NCI-H748 treated with DMSO at 0.1 percent for 48 hours (cell line): ENCODE measurements at places on chromosomes 3 and 15.

GRCh38 chr3:141789281-141789680, 26.1 kb downstream of the GRK7 start:
- DNase-seq = no peak

DNA sequence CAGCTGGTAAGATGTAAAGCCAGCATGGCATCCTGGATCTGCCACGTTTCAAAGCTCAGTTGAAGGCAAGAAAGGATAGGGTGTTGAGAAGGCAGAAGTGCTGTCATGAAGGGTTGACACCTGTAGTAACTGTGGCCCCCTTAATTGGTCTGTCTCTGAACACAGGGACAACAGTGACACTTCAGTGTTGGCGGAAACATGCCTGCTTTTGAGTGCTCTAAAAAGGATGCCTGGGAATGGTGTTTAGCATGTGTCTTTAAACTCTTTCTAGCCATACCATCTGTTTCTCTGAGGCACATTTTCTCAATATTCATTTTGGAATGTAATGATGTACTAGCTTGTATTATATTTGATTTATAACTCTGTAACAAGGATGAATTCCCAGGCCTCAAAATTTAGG, 42.1 kb downstream of the PLS1 start:
- no peak for DNase-seq

- DNase-seq = no peak
These were observed 115.2 kb downstream of the ANO10 start for GRCh38 chr3:43506644-43507043.

DNA sequence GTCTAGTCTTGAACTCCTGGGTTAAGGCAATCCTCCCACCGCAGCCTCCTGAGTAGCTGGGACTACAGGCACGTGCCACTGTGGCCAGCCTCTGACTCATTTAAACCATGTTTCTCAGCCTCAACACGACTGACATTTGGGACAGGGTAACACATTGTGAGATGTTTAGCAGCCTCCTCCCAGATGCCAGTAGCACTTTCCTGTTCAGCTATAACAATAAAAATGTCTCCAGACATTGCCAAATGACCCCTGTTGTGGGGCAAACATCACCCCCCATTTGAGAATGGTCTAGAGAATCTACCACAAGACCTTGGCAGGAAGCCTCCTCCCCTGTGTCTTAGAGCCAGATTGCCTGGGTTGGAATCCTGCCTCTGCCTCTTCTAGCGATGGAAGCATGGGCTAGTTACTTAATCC, 8.4 kb downstream of the TMEM40 start:
- no peak for DNase-seq

GRCh38 chr15:89118481-89118989, 30.3 kb downstream of the ABHD2 start:
- DNase-seq = no peak

GRCh38 chr3:184591789-184592188, 30.2 kb downstream of the EPHB3 start:
- no peak for DNase-seq

GRCh38 chr3:150890295-150890694, 14.9 kb downstream of the MINDY4B start:
- no peak for DNase-seq

- DNase-seq = no peak
These were observed 930.2 kb upstream of the ALCAM start for GRCh38 chr3:104436506-104436905.

DNA sequence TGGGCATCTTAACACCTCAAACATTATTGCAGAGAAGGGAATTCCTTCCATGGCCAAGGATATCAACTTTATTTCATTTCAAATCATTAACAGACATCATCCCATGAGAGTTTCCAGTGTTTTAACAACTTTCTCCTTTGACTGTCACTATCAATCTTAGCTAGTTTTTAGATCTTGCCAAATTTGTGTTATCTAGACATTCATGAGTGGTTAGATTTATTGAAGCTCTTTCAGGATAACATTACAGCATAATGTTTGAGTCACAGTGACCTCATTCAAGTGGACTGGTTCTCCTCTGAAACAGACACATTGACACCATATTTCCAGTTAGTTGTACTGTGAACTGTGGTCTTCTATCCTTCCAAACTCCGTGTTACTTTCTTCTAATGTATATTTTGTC, 8.6 kb upstream of the TNFAIP8L3 start:
- DNase-seq = no peak

GRCh38 chr3:143326983-143327778, 207.6 kb downstream of the CHST2 start:
- no peak for DNase-seq

- DNase-seq = no peak
These were observed 203.8 kb upstream of the HES1 start for GRCh38 chr3:193932136-193932535.

DNA sequence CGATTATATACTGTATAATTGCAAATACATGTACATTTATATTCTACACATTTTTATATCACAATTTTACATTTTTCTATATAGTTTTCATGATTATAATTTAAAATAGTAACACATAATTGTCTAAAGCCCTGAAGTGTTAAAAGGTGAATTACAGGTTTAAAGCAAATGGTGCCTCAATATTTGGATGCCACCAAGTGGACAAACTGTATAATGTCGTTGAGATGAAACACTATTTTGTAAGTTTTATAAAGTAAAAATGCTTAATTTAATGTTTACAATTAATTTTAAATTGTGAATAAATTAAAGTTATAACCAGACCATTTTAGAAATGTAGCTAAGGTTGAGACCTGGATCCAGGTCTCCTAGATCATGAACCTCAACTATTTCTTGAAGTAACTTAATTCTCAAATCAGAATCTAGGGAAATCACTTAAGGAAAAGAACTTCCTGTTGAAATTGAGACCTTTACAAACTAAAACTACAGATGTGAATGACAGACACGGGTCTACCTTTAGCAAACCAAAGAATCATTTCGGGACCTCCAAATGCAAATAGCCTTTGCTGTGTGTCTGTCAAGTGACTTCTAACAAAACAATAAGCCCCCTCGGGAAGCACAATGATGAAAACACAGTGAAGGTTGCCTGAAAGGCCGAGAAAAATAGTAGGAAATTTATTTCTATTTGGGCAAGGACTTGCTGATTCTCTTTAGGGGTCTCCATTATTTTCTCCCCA, 37.8 kb downstream of the EHHADH start:
- no peak for DNase-seq

- DNase-seq = no peak
These were observed 347.2 kb upstream of the TPRG1 start for GRCh38 chr3:188824566-188824965.

DNA sequence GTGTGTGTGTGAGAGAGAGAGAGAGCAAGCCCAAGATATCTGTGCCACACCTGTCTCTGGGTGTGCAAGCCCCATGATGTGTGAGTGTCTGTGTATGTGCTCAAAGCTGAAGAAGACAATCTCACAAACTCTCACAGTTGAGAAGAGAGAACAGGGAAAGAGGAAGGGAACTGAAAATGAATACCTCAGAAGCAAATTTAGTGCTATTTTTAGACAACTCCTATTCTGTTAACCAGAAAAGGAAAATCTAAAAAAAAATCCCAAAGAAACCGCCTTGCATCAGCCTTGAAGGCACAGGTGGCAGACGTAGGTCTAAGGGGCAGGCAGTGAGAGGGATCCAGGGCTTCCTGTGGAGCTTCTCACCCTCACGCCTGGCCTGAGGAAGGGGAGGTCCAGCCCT, 47.8 kb downstream of the ATP2B2 start:
- DNase-seq = no peak

GRCh38 chr3:111252779-111253178, 181.2 kb downstream of the NECTIN3 start:
- no peak for DNase-seq

GRCh38 chr3:18234717-18235335, 190.3 kb downstream of the SATB1 start:
- peak; percentile 16 for DNase-seq

DNA sequence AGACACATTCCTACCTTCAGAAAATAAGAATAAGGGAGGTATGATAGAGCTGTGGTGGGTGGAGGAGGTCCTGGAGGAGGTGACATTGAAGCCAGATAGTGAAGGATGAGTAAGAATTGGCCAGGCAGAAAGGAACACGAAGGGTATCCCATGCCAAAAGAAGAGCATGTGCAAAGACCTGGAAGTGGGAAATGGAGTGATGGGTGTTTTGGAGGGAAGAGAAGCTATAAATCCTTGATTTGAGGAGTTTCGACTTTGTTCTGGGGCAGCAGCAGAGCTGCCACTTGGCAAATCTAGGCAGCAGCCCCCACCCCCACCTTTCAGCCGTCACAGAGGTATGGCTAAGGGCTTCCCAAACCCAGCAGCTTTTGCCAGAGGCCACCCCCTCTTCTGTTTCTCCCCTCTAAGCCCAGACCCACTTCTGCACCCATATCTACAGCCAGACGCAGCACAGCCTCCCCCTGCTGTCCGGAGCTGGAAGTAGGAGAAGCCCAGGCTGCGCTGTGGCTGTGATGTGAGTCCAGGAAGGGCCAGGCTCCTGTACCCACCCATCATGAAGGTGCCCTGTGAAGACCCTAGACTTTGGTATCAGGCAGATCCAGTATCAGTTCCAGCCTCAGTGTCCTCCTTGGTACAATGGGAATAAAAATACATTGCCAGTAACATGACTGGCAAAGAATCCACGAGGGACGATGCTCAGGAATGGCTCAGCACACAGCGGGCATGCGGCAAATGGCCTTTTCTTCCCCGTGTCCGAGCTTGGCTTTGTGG, 188.7 kb upstream of the LINGO1 start:
- peak; percentile 31 for DNase-seq

DNA sequence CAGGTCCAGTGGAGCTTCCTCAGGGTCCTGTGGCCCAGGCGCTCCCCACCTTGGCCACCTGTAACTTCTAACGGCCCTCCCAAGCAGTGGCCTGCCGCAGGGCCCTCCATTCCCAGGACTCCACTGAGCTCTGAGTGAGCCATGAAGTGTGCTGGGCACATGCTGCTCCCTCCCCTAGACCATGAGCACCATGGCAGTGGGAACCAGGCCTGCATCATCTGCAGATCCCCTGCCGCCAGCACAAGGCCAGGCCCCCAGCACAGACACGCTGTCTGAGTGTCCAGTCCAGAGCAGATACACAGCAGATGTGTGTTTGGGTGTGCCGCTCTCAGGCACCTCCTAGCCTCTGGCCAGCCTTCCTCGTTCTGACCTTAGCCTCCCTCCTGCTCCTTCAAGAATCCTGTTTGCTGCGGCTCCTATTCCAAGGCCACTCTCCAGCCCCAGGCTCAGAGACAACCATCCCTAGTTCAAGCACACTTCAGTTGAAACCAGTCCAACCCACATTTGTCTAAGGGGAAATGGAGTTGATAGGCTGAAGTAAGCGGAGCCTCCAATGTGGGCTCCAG, 7.0 kb upstream of the KLF15 start:
- DNase-seq = no peak

- no peak for DNase-seq
These were observed 2.0 kb upstream of the TWF2 start for GRCh38 chr3:52240886-52241370.

- DNase-seq = no peak
These were observed 319.8 kb upstream of the LRRFIP2 start for GRCh38 chr3:37494216-37494615.
